ENCODE measurements at places on chromosomes 6 and 20.
A peak's percentile ranks its signal among the peaks of the same experiment; 100 is the strongest.

DNA sequence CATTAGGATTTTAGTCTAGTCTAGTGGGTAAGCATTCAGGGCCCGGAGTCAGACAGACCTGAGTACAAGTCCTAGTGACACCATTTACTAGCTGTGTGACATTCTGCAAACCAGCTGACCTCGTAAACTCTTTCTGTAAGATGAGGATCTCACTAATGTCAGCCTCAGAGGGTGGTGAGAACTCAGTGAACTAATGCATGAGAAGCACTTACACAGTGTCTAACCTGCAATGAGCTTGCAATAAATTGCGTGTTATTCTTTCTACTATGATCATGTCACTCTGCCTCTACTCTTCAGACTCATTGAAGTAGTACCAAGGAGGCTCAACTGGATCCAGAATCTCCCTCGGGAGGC is 41.1 kb upstream of the ZNF831 start:
- H3K36me3 ChIP-seq, result no peaks in the 10 kb centered on the region
- H3K4me3 ChIP-seq, result no peak overlapping the region
- H3K27me3 ChIP-seq, result peaks cover 3% of the 10 kb centered on the region
- H3K27ac ChIP-seq, result peak overlapping the region; percentile 94
- DNase-seq, result no peak

DNA sequence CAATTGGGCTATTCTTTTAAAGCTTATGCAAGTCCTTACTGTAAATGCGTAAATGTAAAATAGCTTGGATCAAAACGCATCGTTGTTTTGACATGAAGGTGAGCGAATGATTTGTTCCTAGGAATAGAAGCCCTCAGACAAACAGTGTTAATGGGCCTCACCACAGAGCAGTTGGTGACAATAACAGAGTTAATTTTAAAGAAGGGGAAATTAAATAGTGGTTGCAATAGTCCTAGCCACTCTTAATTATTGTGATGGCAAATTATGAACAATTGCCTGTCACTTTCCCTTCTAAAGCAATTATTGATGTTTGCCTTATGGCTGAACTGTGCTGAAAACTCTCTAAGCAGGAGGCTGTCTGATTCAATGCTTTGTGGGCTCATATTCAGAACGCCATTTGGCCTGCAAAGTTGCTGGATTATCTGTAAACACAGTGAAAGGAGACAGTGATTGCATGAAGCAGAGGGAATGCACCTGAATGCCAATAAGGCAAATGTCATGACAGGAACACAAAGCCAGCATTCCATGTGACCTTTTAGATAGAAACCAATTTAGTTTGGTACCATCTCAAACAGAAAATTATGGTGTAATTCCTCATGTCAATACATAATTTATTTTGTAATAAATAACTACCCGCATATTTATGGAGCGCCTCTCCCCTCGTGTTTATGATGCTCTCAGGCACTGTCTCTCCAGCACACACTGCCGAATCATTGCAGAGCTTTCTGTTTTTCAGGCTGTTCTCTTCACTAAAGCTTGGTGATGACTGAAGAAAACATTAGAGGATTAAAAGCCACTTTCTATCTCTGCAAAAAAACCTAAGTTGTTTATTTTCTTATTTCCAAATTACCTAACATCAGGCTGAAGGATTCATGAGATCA is 387.5 kb downstream of the HACE1 start:
- no peak overlapping the region for H3K27ac ChIP-seq
- no peaks in the 10 kb centered on the region for H3K4me1 ChIP-seq
- no peak overlapping the region for H3K4me3 ChIP-seq

DNA sequence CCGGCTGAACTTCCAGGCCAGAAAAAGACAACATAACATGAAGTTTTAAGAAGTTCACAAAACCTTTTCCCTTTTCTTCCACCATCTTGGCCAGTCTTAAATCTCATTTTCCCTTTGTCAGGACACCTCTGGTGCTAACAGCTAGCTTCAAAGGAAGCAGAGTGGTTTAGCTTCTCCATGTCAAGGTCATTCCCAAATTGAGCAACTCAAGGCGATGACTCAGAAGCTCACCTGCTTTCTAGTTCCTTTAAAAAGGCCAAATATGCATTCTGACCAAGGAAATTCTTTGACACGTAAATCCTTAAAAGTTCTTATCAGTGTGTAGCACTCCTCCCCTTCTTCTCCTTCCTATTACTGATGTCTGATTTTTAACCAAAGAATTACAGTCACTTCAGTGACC is 69.6 kb upstream of the VGLL2 start:
- H3K4me1 ChIP-seq, result peaks cover 3% of the 10 kb centered on the region
- no peak for DNase-seq
- H3K27ac ChIP-seq, result no peak overlapping the region
- H3K4me3 ChIP-seq, result no peak overlapping the region

- no peak overlapping the region for H3K27ac ChIP-seq
- no peaks in the 10 kb centered on the region for H3K4me1 ChIP-seq
- DNase-seq, result no peak
- no peak overlapping the region for H3K4me3 ChIP-seq
These were observed 67.1 kb downstream of the TFAP2A start for GRCh38 chr6:10347561-10348327.

DNA sequence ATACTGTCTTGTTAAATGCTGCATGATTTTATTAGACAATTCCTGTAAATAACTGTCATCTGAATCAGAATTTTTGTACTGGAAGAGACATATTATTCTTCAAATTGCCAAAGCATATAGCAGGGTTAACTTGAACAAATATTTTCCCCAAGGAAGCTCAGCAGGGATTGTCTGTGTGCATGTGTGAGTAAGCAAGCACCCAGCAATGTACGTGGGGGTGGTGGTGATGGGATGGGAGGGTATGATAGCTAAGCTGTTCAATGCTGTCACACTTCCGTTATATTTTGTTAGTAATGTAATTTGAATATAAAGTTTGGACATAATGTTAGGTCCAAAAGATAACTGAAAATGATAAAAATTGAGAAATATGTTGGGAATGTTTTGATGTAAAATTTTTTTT is 118.1 kb downstream of the MYB start:
- no peak for DNase-seq
- H3K27ac ChIP-seq, result no peak overlapping the region
- no peak overlapping the region for H3K4me3 ChIP-seq
- no peaks in the 10 kb centered on the region for H3K27me3 ChIP-seq
- H3K36me3 ChIP-seq, result peaks cover 3% of the 10 kb centered on the region

DNA sequence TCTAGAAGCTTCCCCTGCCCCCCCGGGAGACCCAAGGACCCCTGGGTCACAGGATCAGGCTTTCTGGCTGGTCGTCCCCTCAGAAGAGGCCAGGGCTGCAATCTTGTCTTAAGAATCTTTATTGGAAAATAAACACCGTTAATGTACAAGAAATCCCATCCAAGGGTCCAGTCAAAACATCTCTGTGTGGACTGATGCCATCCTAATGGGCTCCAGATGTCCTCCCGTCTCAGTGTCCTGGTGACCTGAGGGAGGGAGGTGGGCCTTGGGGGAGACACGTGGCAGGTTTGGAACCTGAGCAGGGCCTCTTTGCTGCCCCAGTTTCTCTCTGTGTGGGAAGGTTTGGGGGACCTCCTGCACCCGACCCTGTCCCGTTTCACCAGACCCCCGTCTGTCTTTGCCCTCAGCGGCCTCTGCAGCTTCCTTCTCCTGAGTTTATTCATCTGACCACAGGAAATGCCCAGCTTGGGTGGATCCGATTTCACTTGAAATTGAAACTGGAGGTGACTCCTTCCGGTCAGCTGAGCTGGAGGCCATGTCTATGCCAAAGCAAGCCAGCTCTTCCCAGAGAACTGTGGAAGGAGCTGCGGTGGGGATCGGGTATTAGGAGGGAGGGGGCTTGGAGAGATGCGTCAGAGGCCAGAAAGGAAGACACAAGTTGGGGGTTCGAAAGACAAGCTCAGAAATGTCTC is 75.1 kb downstream of the SLC2A10 start:
- no peak overlapping the region for H3K27ac ChIP-seq
- H3K27me3 ChIP-seq, result peaks cover 2% of the 10 kb centered on the region
- H3K4me1 ChIP-seq, result peaks cover 5% of the 10 kb centered on the region
- no peak overlapping the region for H3K4me3 ChIP-seq

GRCh38 chr6:68447112-68447511 is 188.0 kb upstream of the ADGRB3 start:
- no peak overlapping the region for H3K4me3 ChIP-seq
- no peaks in the 10 kb centered on the region for H3K36me3 ChIP-seq
- H3K4me1 ChIP-seq, result no peaks in the 10 kb centered on the region
- no peak for DNase-seq
- no peaks in the 10 kb centered on the region for H3K27me3 ChIP-seq

- H3K27ac ChIP-seq, result no peak overlapping the region
- H3K27me3 ChIP-seq, result no peaks in the 10 kb centered on the region
- no peaks in the 10 kb centered on the region for H3K4me1 ChIP-seq
- H3K4me3 ChIP-seq, result no peak overlapping the region
These were observed 169.3 kb upstream of the BTBD3 start for GRCh38 chr20:11748436-11748835.

DNA sequence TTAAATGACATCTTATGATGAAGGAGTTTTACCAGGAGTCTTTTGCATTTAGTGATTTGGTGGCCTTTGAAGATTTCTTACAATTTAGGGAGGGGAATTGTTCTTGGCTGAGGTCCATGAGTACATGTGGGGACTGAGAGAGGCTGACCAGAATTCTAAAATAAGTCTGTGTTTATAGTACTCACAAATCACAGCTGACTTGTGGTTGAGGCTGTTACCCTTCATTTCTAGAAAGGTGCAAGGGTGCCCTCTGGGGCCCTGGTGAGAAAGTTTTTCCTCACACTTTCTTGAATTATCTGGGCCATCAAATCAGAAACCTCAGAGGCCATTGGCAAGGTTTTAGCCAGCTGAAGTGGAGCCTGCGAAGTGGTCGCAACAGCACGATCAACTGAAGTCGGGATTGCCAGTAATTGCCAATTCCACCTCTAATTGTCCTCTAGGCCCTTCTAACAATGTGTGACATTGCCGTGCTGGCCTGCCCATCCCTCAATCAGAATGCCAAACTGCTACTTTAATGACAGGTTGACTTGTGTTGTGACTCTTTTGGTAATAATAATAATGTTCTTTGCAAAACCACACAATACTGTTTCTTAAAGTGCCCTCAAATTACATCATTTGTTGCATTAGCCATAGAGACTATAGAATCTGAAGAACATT is 221.6 kb downstream of the OGFRL1 start:
- no peaks in the 10 kb centered on the region for H3K4me1 ChIP-seq
- DNase-seq, result peak; percentile 58
- H3K27ac ChIP-seq, result no peak overlapping the region
- no peaks in the 10 kb centered on the region for H3K36me3 ChIP-seq

DNA sequence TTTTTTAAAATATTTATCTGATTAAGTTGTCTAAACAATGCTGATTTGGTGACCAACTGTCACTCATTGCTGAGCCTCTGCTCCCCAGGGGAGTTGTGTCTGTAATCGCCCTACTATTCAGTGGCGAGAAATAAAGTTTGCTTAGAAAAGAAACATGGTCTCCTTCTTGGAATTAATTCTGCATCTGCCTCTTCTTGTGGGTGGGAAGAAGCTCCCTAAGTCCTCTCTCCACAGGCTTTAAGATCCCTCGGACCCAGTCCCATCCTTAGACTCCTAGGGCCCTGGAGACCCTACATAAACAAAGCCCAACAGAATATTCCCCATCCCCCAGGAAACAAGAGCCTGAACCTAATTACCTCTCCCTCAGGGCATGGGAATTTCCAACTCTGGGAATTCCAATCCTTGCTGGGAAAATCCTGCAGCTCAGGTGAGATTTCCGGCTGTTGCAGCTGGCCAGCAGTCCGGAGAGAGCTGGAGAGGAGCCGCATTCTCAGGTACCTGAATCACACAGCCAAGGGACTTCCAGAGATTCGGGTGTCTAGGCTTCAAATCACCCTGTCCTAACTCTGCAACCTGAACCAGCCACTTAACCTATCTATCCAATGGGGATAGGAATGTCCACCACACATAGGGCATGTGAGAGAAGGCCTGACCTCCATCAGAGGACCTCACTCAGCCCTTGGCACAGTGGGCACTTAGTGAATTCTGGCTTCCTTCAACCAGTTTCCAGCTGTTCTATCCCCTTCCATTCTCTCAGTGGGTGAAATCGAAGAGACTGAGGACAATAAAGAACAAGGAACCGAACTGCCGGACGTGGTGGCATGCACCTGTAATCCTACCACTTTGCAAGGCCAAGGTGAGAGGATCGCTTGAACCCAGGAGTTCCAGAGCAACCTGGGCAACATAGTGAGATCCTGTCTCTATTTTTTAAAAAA is 3.1 kb downstream of the TNF start:
- H3K36me3 ChIP-seq, result no peaks in the 10 kb centered on the region
- no peak overlapping the region for H3K27ac ChIP-seq
- H3K4me1 ChIP-seq, result peaks cover 20% of the 10 kb centered on the region
- DNase-seq, result no peak

DNA sequence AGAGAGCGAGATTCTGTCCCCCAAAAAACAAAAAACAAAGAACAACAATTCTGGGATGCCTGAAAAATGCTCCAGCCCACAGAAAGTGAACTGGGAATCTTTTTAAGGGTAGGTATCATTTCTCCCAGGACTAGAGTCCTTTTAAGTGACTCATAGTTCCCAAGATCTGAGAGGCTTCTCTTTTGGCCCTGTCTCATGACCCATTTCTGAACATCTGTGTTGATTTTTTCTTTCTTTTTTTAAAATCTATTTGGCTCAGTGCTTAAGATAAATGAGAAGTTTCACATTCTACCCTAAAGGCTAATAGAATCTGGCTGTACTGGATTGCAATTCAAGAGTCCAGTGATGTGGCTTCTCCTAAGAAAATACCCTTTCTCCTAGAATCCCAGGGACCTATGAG is 217.6 kb upstream of the FOXQ1 start:
- H3K27ac ChIP-seq, result no peak overlapping the region
- peaks cover 2% of the 10 kb centered on the region for H3K27me3 ChIP-seq
- H3K4me1 ChIP-seq, result no peaks in the 10 kb centered on the region
- H3K4me3 ChIP-seq, result no peak overlapping the region

GRCh38 chr20:16485401-16485800 is 87.8 kb downstream of the KIF16B start:
- no peak for DNase-seq
- no peak overlapping the region for H3K4me3 ChIP-seq
- no peaks in the 10 kb centered on the region for H3K36me3 ChIP-seq
- H3K27me3 ChIP-seq, result peaks cover 2% of the 10 kb centered on the region

DNA sequence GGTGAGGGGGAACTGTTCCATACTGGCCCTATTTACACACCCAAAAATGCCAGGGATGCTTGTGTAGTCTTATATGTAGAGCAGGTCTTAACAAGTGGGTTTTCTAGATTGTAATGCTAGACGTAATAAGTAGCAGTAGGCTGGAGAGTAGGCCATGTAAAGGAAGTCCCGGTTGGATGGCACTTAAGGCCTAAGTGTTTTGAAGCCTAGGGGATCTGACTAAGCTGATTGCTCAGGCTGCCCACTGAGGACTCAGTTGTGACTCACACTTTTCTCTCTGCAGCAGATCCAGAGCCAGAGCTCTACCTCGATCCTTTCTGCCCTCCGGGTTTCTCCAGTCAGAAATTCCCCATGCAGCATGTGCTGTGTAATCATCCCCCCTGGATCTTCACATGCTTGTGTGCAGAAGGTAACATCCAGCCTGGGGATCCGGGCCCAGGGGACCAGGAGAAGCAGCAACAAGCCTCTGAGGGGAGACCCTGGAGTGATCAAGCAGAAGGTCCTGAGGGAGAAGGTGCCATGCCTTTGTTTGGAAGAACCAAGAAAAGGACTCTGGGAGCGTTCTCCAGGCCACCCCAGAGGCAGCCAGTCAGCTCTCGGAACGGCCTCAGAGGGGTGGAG is 26.6 kb downstream of the ZNF133 start:
- DNase-seq, result no peak
- H3K4me3 ChIP-seq, result no peak overlapping the region
- H3K27me3 ChIP-seq, result peaks cover 3% of the 10 kb centered on the region
- no peaks in the 10 kb centered on the region for H3K4me1 ChIP-seq
- H3K27ac ChIP-seq, result no peak overlapping the region

- H3K27ac ChIP-seq, result no peak overlapping the region
- H3K4me3 ChIP-seq, result no peak overlapping the region
- H3K27me3 ChIP-seq, result no peaks in the 10 kb centered on the region
- H3K36me3 ChIP-seq, result peaks cover 23% of the 10 kb centered on the region
These were observed 58.7 kb downstream of the PDSS2 start for GRCh38 chr6:107400616-107401147.

Measured in endothelial cell (in vitro differentiated cells).